Right renal cortex interstitium (tissue), 3 donors: ENCODE measurements at places on chromosomes 2 and 18. TPM values are rescaled to one million over a fixed set of nuclear protein-coding genes. Genes with fewer than 3 reads are reported as not detected.

UGT1A3 gene
- polyA plus RNA-seq, result not detected

PLA2R1 gene
- 65.5 TPM for polyA plus RNA-seq

DNA sequence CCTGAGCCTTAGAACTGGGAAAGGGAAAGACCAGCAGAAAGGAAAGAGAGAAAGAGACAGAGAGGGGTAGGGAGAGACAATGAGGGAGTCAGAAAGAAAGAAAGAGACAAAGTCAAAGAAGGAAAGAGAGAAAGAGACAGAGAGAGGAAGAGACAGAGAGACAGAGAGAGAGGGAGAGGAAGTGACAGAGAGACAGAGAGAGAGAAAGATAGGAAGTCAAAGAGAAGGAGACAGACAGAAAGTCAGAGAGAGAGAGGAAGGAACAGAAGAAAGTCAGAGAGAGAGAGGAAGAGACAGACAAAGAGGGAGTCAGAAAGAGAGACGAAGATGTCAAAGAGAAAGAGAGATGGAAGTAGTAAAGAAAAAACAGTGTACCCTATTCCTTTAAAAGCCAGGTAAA, 261.8 kb downstream of the WDPCP start:
- DNase-seq, result no peak

- DNase-seq, result no peak
Measured at GRCh38 chr2:218648088-218648786, 11.2 kb downstream of the ZNF142 start.

GRCh38 chr2:98404556-98405250, 40.0 kb upstream of the INPP4A start:
- DNase-seq, result no peak

DNA sequence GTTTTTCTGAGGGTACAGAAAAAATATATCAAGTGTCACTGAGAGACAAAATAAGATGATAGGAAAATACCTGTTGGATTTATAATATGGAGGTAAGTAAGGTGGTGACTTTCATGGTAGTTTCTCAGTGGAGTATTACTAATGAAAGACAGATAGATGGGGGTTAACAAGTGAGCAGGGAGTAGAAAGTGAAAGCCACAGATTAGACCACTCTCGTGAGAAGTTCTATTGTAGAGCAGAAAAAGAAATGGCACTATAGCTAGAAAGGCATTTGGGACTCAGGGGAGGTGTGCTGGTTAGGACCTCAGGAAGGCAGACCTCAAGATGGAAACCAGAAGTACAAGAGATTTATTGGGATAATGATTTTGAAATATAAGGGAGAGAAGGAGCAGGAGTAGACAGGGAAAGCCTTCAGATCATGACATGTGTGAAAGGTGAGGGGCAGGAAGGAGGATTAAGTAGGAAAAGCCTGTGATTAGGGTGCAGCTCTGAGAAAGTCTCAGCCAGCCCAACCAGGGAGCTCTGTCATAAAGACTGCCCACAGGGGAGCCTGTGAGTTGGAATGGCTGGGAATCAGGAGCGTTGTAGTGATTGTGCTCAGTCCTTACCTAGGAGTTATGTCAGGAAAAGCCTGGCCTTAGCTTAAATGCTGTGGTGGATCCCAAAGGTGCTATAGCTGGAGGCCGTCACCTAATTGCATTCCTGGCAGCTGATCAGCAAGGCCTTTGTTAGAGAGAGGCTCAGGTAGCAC, 198.1 kb downstream of the IKZF2 start:
- DNase-seq, result no peak

GRCh38 chr18:37084912-37085311, 256.0 kb downstream of the KIAA1328 start:
- no peak for DNase-seq

GRCh38 chr2:113822087-113822815, 65.8 kb upstream of the SLC35F5 start:
- no peak for DNase-seq

- DNase-seq, result no peak
Measured at GRCh38 chr18:77136871-77137665, 4.5 kb upstream of the MBP start.

- no peak for DNase-seq
Measured at GRCh38 chr2:12501469-12502158, 215.1 kb upstream of the TRIB2 start.

- no peak for DNase-seq
Measured at GRCh38 chr18:57210716-57211411, 64.0 kb downstream of the BOD1L2 start.

DNA sequence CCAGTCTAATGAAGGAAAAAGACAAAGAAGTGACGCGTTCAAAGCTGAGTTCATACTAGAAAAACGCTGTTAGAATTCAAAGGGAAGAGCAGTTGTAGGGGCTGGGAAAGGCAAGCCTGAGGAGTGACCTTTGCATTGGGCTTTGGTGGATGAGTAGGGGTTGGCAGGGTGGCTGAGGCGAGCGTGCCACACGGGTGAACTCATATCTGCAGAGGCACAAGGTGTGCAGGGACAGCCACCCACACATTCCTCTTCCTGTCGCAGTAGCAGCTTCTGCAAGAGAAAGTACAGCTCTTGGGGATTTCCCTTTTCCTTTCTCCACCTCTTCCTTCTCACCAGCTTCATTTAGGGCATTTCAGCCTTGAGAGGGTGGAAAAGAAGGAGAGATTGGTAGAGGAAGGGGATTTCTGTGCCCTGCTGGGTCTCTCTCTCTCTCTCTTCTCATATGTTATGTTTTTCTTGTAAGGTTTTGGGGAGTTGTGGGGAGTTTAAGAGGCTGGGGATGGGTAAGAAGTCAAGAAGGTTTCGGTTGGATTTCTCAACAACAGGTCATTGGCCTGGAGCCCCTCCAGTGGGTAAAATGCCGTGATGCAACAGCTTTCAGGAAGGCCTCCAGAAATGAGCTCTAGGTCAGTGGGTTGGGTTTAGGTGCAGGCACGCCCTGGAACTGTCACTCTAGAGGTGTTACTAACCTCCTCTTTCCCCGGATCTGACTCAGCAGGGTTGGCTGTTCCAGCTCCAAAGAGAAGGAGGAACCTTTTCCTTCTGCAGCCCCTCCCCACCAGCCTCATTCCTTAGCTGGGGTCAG, 40.1 kb downstream of the ODC1 start:
- no peak for DNase-seq

- no peak for DNase-seq
Measured at GRCh38 chr2:206056286-206056685, 29.7 kb downstream of the INO80D start.

GRCh38 chr2:74576863-74577229, 22.3 kb downstream of the DOK1 start:
- DNase-seq, result no peak
